ENCODE measurements at places on chromosomes 4 and X.

- DNase-seq, result no peak
Observed at GRCh38 chr4:53197772-53198142, 168.1 kb downstream of the SCFD2 start.

- no peak for DNase-seq
Observed at GRCh38 chrX:133653358-133653757, 238.1 kb upstream of the GPC4 start.

- no peak for DNase-seq
Observed at GRCh38 chr4:101790521-101791181, at the start of gene BANK1. Gene BANK1 (plus strand): TSS chr4:101790730. CDS start chr4:101790881, 151 bp downstream.

- DNase-seq, result no peak
Observed at GRCh38 chr4:101274888-101275752, 72.2 kb downstream of the PPP3CA start.

GRCh38 chrX:54825716-54826438 is 18.3 kb downstream of the MAGED2 start:
- DNase-seq, result no peak

- DNase-seq, result no peak
Observed at GRCh38 chr4:3372264-3372932, 69.4 kb upstream of the HGFAC start.

All from RWPE2 (cell line).